ENCODE measurements at places on chromosomes 16 and 17. TPM values are rescaled to one million over a fixed set of nuclear protein-coding genes. Genes with fewer than 3 reads are reported as not detected.
A peak's percentile ranks its signal among the peaks of the same experiment; 100 is the strongest.

- DNase-seq = no peak
Measured at GRCh38 chr16:28873543-28874201, 4.6 kb upstream of the ATP2A1 start.

DNA sequence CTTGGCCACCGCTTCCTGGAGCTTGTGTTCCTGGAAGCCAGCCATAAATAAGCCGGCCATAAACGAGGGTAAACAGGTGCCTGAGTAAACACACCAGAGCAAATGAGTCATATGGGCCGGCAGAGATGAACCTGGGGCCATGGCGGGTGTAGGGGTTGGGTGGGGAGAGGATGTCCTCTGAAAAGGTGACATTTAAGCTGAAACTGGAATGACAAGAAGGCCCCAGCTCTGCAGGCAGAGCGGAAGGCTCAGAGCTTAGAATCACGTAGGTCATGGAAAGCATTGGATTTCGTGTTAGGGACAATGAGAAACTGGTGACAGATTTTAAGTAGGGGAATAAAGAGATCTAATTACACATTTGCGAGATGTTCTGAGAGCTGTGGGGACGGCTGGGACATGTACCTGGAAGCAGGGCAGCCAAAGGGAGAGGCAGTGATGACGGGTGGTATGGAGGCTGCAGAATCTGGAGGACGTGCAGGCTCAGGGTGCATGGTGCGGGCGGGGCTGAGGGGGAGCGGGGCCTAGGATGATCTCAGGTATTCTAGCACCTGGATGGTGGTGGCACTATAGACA lies 8.1 kb upstream of the DNASE1 start:
- DNase-seq = no peak

GRCh38 chr16:89143201-89143741 lies 28.3 kb upstream of the CDH15 start:
- DNase-seq = no peak

DNA sequence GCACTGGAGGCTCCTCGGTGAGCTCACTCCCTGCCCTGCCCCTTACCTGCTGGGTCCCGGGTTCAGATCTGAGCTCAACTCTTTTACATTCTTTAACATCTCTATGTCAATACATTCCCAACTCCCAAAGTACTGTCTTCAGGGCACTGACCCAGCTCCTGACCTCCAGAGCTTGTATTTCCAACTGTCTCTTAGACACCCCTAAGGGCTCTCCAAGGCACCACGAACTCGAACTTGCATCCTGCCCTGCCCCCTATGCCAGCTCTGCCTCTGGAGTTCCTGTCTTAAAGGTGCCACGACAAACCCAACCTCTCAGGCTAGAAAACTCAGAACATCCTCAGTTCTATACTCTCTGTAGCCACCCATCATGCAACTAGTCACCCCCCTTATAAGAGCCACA lies 38.6 kb downstream of the IFT140 start:
- no peak for DNase-seq

- DNase-seq = no peak
Measured at GRCh38 chr16:89443727-89444084, 46.7 kb downstream of the ANKRD11 start.

DNA sequence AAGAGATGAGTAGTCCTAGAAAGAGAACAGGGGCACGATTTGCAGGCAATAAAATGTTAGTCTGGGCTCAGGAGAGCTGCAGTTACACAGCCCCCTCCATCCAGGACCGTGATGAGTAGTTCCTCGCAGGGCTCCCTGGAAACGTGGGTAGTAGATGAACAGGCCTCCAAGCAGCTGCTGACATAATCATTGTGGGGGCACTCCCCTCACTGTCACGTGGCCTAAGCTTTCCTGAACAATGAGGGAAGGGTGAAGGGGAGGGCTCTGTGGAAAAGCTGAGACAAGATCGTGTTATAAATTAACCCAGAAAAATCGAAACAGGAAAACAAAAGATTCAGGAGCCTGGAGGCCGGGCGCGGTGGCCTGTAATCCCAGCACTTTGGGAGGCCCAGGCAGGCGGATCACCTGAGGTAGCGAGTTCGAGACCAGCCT lies 1.3 kb upstream of the PER1 start:
- DNase-seq = peak; percentile 96

GRCh38 chr17:19273731-19274130 lies 36.6 kb downstream of the EPN2 start:
- DNase-seq = no peak

DNA sequence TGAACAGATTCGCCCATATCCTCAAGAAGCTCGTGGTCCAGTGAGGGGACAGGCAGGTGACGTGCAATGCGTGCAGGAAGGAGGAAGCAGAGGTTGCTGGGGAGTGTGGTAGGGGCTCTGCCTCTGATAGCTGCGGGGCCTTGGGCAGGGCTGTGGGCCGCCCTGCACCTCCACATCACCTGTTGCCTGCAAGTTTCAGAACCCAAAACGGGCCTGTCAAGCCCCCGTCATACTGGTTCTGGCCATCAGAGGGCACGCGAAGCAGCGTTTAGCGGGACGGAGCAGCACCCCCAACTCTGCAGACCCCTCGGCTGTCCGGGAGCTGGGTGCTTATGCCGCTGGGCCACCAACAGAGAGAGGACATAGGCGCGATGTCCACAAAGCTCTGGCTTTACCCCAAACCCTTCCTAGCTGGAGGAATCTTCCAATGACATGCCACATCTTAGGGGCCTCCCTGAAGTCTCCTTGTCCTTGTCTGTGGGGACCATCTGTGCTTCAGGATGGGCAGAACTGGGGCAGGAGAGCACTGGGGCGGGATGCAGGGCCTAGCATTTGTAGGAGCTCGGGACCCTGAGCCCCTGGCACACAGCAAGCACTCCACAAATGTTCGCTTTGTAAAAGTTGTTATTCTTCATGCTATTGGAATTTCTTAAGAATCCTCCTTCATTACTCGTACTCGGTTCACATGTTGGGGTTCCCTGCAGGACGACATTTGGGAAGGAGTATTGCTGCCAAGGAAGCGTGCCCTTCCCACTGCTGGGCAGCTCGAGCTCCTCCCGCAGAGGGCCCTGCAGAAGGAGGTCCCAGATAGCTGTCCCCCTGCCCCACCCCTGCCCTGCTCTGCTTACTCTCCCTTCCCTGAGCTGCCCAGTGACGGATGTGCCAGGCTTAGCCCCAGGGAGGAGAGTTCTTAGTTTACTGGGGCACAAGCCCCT lies 64.3 kb downstream of the CNGB1 start:
- no peak for DNase-seq

GRCh38 chr17:69239611-69240600 lies 11.3 kb upstream of the ABCA10 start:
- DNase-seq = no peak

DNA sequence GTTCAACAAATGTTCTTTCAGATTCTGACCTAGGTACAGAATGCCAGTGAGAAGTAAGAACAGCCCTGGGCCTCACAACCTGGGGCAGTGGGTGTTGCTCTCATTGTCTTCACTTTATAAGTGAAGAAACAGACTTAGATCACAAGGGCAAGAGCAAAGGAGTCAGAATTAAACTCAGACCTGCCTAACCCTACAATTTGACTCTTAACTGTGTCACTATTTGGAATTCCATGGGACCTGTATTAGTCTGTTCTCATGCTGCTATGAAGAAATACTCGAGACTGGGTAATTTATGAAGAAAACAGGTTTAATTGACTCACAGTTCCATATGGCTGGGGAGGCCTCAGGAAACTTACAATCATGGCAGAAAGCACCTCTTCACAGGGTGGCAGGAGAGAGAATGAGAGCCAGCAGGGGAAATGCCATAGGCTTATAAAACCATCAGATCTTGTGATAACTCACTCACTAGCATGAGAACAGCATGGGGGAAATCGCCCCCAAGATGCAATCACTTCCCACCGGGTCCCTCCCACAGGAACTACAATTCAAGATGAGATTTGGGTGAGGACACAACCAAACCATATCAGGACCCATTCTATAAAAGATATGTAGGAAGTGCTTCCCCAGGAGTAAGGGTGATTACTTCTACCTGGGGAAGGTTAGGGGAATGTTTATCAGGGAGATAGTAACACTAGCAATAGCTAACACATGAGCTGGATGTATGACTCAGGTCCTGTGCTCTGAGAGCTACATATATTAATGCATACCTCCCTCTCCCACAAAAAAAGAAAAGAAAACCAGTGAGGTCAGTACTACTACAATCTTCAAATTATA lies 270.1 kb downstream of the SOX9 start:
- DNase-seq = peak; percentile 81

DNA sequence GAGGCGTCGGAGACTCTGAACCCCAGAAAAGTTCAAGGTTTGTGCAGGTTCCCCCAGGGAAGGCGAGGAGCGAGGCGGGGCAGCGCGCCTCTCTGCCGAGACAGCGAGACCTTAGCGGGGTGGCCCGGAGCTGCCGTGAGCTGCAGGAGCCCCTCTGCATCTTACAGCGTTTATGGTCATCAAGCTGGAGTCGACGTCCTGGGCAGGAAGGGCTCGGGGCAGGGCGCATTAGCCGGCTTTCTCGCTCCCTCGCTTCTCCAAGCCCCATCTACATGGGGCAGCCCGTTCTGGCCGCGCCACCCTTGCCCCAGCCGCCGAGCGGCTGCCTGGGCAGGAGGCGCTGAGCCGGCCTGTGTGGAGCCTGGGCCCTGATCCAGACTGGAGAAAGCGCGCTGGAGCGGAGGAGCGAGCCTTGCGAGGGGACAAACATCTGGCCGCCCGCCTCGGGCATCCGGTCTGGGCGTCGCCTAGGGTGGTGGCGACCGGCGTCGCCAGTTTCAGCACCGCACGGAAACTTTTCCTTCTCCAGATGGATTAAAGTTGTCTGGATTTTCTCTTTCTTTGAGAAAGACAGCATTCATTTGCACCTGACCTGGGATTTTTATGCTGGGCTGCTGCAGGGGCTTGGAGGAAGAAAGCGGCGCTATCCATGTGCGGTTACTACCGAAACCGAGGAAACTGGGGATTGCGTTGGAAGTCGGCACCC lies 750 bp downstream of the TMEM132E start:
- no peak for DNase-seq

- DNase-seq = no peak
Measured at GRCh38 chr17:4357030-4357628, 9.3 kb downstream of the UBE2G1 start.

DNA sequence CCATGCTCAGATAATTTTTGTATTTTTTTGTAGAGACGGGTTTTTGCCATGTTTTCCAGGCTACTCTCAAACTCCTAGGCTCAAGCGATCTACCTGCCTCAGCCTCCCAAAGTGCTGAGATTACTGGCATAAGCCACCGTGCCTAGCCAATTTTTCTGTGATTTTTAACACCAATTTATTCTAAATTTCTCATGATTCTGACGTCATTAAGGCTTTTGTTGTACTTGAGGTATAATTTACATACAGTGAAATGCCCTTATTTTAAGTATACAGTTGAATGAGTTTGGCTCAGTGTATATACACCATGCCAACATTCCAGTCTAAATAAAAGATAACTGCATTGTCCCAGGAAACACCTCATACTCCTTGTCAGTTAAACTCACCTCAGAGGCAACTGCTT lies 77.4 kb downstream of the TMEM132E start:
- DNase-seq = no peak

GRCh38 chr16:2095918-2096582 lies 39.6 kb downstream of the PKD1 start:
- no peak for DNase-seq

- no peak for DNase-seq
Measured at GRCh38 chr16:28136751-28137434, 73.4 kb upstream of the GSG1L start.

GRCh38 chr17:57422574-57423164 lies 166.3 kb downstream of the MSI2 start:
- peak; percentile 86 for DNase-seq

The CHST6 gene
- total RNA-seq = not detected

The DOK4 gene
- 23.3 TPM for total RNA-seq

The STX8 gene
- 52.7 TPM for total RNA-seq

The ZPBP2 gene
- not detected for total RNA-seq

The FBXW10 gene
- not detected for total RNA-seq

The KRTAP4-1 gene
- not detected for total RNA-seq

The TRPV2 gene
- total RNA-seq = 17.6 TPM
